ENCODE measurements at places on chromosomes 16 and 17. TPM values are rescaled to one million over a fixed set of nuclear protein-coding genes. Genes with fewer than 3 reads are reported as not detected.

Gene OVCA2
- total RNA-seq: 21.4 TPM

Gene DPEP3
- 0.24 TPM for total RNA-seq

DNA sequence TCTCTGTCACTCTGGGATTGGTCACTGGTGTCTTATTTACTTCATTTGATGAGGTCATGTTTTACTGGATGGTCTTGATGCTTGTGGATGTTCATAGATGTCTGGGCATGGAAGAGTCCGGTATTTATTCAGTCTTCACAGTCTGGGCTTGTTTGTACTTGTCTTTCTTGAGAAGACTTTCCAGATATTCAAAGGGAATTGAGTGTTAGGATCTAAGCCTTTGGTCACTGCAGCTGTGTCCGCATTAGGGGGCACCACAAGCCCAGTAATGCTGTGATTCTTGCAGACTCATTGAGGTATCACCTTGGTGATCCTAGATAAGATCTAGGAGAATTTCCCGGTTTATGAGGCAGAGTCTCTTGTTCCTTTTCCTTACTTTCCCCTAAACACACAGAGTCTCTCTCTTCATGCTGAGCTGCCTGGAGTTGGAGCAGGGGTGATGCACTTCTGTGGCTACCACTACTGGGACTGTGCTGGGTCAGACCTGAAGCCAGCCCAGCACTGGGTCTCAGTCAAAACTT, 214.7 kb downstream of the SPECC1 start:
- ATAC-seq: no peak

- no peak for ATAC-seq
Measured at GRCh38 chr17:76056882-76057281, 15.4 kb downstream of the SRP68 start.

Gene C16orf96
- total RNA-seq: 0.54 TPM

Gene ITGA3
- 9.2 TPM for total RNA-seq

GRCh38 chr16:48269011-48269410, 21.7 kb upstream of the ABCC11 start:
- no peak for ATAC-seq

DNA sequence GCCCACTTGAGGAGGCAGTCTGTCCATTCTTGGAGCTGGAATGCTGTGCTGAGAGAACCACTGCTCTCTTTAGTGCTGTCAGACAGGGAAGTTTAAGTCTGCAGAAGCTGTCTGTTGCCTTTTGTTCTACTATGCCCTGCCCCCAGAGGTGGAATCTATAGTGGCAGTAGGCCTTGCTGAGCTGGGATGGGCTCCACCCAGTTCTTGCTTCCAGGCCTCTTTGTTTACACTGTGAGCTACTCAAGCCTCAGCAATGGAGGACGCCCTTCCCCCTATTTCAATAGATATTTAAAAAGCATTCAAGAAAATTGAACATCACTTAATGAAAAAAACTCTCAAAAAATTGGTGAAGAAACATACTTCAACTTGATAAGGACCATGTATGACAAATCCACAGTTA, 313.5 kb downstream of the PHKB start:
- no peak for ATAC-seq

DNA sequence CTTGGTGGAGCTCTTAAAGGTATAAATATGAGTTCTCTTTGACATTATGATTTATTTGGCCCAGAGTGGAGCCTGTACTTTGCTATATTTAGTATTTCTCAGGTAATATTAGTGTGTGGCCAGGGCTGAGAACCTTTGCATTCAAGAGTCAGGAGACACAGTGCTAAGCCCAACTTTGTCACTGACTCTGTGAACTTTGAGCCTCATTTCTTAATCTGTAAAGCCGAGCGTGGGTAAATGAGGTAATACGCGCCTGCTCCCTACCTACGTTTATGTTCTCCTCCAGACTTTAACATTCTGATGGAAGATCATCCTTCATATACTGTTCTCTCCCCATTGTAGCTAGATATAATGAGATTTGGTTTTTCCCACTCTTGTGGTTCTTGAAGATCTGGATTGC, 10.5 kb downstream of the AP2B1 start:
- ATAC-seq: no peak

Gene FLII
- total RNA-seq: 131 TPM

DNA sequence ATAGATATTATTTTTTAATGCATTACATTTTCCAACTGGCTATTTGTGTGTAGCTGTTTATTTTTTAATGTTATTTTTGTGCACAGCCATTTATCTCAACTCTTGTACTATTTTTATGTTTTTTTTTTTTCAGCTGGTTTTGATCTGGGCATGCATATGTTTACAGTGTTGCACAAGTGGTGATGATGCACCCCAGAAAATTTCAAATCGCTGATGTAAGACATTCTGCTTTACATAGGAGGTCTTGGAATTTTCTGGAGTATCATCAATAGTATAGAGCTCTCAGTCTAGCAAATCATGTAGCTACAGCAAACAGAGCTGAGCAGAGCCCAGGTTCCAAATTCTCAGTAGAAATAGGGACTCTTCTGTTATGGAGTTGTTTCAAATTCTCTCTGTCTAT, 30.2 kb downstream of the CACNG5 start:
- ATAC-seq: no peak

Gene TSPOAP1
- 23.0 TPM for total RNA-seq

Gene PABPN1L
- total RNA-seq: not detected

Gene GRAP
- total RNA-seq: 0.50 TPM

GRCh38 chr17:68273722-68274121, 17.2 kb downstream of the SLC16A6 start:
- no peak for ATAC-seq

- no peak for ATAC-seq
Measured at GRCh38 chr17:31532081-31532480, 140.6 kb downstream of the RAB11FIP4 start.

Gene CLDN6
- 1.1 TPM for total RNA-seq

Gene LCAT
- total RNA-seq: 11.5 TPM

Gene C17orf113
- 1.4 TPM for total RNA-seq

DNA sequence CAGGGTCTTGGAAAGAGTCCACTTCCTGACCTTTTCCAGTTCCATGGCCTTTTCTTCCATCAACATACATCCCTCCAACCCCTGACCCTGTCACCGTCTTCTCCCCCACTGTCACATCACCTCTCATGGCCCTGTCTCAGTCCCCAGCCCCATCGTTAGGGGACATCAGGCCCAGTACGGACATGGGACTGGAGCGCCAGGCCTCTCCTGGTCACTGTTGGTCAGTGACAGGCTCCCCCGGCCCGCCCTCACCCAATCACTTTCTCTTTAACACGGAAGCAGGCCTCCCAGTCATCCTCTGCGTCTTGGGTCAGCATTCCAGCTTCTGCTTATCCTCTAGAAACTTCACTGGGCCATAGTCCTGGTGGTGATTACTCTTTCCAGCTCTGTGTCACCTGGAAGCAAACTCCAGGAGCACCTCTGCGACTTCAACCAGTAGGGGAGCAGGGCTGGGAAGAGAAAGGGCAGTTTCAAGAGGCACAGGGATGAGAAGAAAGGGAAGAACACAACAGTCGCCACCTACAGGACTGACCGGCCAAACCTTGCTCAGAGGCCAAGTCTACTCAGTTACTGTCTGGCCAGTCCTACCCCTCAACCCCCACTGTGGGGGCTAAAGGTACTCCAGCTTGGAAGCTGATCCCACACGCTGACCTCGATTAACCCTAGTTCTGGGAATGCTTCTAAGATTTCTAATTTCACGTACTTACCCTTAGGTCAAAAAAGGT, 15.9 kb upstream of the ICAM2 start:
- no peak for ATAC-seq

- ATAC-seq: no peak
Measured at GRCh38 chr16:23577493-23577892, 18.6 kb downstream of the NDUFAB1 start.

- ATAC-seq: peak; percentile 59
Measured at GRCh38 chr17:49093131-49093530, 39.4 kb upstream of the B4GALNT2 start.

Gene SHCBP1
- 0.69 TPM for total RNA-seq

GRCh38 chr16:75116081-75116910, at the start of gene LDHD:
LDHD (minus strand) TSS chr16:75116780; CDS start chr16:75116720, 60 bp downstream.
- ATAC-seq: peak; percentile 84

Gene ENPP7
- total RNA-seq: 0.11 TPM

DNA sequence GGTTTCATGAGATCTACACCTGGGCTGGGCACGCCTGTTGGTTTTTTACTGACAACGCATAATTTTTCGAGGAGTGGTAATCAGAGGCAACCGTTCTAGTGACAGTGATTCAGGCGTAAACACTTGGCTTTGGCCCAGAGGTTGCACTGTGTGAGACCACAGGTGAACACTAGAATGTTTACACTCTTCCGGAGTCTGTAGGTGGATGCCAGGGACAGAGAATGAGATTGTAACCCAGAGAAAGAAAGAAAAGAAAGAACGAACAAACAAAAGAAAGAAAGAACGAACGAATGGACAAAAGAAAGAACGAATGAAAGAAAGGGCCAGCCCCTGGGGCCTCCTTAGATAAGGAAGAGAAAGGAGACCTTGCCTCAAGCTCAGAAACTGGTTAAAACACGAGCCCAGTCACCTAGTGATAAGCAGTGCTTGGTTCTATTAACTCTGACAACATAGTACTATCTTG, 113.2 kb downstream of the PRKCB start:
- ATAC-seq: no peak

- ATAC-seq: no peak
Measured at GRCh38 chr17:76432004-76432403, 20.9 kb downstream of the UBE2O start.

Gene ABCC12
- total RNA-seq: not detected

- ATAC-seq: no peak
Measured at GRCh38 chr17:3937359-3937758, 21.1 kb upstream of the P2RX1 start.

DNA sequence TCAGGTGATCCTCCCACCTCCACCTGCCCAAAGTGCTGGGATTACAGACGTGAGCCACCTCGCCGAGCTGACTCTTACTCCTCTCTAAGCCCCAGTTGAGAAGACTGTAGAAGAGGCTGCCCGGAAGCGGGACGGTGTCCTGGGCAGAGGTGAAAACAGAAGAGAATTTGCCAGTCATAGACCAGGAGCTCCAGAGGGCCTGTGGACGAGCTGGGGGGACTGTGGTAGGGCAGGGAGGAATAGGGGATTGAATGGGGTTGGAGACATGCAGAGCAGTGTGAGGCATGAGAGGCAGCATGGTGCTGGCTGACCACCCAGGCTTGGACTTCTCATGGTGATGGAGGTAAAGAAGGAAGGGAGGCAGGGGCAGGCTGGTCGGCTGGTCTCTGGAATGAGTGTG, 17.1 kb upstream of the PHB1 start:
- ATAC-seq: no peak

DNA sequence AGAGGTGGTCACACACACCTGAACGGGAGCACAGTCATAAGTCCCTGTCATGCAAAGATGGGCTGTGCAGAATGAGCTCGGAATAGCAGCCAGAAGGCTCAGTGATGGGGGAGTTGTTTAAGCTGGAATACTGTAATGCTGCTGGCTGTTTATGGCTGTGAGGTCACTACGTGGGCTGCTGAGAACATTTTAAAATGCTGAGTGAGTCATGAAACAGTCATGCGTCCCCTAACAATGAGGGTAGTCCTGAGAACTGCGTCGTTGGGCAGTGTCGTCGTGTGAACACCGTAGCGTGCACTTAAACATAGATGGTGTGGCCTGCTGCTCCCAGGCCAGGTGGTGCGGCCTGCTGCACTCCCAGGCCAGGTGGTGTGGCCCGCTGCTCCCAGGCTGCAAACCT, 39.7 kb downstream of the TBCD start:
- ATAC-seq: peak; percentile 76

Gene LRRC36
- total RNA-seq: 0.62 TPM

GRCh38 chr16:89534252-89534756, 26.1 kb downstream of the SPG7 start:
- ATAC-seq: no peak

Gene CACNG4
- 0.22 TPM for total RNA-seq

DNA sequence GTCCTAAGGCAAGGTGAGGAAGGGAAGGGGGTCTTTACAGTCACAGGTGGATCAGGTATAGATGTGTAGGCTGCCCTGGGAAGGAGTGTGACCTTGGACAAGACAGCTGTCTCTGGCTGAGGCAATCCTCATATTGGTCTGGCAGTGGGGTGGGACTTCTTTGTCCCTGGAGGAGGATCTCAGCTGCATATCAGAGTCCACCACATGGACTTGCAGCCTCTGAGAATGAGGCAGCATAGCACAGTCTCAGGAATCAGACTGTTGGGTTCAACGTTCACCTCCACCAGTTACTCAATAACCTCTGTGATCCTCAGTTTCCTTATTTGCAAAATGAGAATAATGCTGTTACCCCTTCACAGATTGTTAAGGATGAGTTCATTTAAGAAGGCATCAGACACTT, 33.4 kb downstream of the ACSM2A start:
- ATAC-seq: no peak

DNA sequence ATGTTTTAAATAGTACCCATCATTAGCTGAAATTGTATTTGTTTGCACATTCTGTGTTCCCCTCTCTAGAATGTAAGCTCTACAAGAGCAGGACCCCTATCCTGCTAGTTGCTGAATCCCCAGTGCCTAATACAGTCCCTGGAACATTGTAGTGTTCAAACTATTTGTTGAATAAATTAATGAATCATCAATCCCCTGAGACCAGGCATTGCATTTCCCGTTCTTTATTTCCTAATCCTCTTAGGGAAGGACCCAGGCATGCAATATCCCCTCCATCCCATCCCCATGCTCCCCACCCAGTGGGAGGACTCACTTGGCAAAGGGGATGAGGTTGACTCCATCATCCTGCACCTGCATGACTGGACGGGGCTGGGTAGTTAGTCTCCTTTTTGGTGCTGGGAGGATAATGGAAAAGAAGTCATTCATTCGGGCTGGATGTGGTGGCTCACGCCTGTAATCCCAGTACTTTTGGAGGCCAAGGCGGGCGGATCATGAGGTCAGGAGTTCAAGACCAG, 3.2 kb downstream of the INCA1 start:
- no peak for ATAC-seq

Gene CES1
- total RNA-seq: 0.79 TPM

Gene EPN3
- total RNA-seq: not detected

DNA sequence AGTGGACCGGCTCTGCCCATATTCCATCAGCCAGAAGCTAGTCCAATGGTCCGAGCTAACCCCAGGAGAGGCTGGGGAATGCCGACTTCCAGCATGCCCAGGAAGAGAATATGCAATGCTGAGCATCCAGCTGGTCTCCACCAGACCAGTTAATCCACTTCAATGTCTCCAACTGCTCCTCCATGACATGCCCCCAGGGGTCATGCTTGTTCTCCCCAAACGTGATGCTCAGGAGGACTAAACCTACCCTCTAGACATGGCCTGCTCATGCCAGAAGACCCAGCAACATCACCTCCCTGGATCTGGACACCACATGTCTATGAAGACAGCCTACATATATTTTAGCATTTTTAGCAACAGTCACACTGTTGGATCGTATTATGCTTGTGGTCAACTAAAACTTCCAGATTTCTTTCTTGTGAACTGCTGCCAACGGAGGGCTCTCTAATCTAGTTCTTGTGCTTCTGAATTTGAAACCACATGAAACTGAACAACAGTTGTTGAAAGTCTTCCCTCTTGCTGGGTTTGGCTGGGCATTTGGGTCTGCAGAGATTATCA, 245.1 kb downstream of the SOX9 start:
- no peak for ATAC-seq

GRCh38 chr16:61105544-61105943, 930.7 kb downstream of the CDH8 start:
- no peak for ATAC-seq

Gene MT1H
- total RNA-seq: not detected

GRCh38 chr17:14057591-14057990, 11.7 kb upstream of the COX10 start:
- no peak for ATAC-seq
